ENCODE measurements at places on chromosomes 11 and 22.

DNA sequence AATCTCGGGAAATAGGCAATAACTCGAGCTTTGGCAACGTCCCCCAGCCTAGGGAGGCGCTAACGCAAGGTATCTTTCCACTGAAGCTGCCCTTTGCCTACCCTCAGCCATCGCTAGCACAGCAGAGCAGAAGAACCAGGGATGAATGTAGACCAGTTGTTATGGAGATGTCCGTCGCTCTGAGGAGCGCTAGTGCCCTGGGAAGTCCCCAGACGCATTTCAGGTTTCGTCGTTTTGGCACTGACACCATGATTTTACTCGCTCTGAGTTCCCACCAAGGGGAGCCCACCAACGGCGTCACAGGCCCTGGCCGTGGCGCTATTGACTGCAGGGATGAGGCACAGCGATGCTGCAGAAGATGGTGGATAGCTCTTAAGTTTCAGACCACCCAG lies 22.7 kb upstream of the BDNF start:
- DNase-seq = no peak

DNA sequence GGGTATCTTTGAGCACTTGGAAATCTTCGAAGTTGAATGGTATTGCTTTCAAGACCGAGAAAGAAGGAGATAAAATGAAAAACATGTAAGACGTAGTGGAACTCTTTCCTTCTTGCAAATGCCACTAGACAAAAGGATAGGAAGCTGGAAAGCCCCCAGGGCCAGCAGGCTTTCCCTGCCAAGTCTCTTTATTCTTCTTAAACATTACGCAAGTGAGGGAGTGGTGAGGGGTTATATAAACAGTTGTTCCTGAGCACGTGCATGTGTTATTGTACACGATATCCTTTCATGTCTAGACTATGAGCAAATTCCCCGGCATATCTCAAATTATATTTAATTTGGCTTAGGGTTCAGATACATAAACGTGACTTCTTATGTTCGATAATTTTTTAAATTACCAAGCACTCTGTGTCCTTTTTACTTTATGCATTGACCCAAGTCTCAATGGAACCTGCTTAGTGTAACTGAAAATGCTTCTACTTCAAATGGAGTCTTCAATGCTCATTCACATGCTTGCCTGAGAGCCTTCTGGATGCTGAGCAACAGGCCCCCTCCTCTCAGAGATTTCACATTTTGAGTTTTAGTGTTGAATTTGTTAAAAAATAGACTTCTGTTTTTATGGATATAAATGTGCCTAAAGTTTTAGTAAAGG lies 59.0 kb downstream of the PPP2R1B start:
- DNase-seq = no peak

DNA sequence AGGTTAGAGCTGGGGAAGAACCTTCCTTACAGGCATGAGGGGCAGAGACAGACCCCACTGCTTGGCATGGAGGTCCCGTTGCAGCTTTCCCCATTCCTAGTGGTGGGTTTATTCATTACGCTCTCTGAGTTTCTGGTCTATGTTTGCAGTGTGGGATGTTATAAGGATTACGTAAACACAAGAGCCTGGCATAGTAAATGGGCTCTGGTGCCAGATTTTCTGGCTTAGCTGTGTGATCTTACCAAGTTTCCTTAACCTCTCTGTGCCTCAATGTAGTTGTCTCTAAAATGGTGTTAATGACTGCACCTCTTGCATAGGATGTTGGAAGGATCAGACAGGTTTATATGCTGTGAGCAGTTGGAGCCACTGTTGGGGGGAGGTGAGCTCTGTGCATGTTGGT lies 15.1 kb downstream of the DTX4 start:
- no peak for DNase-seq

GRCh38 chr22:44956840-44957767 lies 52.7 kb downstream of the PHF21B start:
- DNase-seq = no peak

DNA sequence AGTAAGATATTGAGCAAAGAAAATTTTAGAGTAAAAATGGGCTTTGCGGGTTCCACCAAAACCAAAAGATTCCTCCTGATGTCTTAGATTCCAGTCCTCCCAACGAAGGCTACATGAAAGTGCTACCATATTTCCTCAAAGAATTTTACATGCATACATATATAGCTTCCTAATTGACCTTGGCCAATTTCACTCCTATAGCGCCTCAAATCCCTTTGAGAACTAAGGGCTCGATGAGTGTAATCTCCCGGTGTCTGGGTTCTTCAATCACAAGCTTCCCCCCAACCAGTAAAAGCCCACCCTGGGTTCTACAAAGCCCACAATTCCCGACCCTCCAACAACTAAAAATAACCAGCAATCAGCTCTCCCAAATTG lies 1.2 kb downstream of the SIK3 start:
- no peak for DNase-seq

DNA sequence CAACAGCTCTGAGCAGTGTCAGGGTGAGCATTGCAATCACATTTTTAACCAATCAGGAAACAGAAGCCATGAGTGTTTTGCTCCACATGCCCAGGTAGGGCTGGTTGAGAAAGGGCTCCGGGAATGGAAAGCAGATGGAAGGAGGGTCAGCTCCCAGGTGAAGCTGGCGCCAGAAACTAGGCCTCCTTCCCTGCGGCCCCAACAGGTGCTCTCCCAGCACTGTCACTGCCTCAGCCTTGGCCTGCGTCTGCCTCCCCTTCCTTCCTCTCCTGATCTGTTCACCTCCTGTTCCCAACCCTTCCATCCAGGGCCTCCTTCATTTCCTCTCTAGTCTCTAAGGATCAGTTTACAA lies 4.6 kb upstream of the VSIG10L2 start:
- DNase-seq = no peak

- no peak for DNase-seq
Measured at GRCh38 chr22:30806391-30806861, 111.8 kb downstream of the OSBP2 start.

DNA sequence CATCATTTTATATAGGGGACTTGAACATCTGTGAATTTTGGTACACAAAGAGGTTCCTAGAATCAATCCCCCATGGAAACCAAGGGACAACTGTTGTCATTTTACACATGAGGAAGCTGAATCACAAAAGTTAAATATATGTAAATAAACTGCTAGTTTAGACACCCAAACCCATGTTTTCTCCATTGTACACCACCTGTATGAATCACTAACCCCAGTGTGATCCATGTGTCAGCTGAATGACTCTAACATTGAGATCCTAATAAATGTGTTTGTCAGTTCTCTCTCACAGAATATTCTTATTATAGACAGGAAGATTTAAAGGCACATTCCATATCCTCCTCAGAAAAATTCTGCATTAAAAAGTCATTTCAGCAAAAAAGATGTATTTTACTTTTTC lies 83.3 kb downstream of the ATG16L2 start:
- DNase-seq = no peak

DNA sequence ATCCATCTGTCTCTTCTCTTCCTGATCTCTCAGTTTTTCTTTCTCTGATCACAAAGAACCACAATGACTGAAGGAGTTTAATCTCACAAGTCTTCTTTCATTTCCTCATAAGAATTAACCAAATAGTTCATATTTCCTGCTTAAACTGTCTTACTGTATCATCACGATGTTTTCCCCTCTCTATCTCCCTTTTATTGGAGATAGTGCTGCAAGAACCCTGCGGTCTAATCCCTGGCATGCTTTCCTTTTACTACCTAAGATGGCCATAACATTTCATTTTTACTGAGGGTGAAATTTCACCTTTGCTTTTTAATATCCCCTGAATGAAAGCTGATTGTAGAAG lies 28.9 kb downstream of the CARD18 start:
- DNase-seq = no peak

DNA sequence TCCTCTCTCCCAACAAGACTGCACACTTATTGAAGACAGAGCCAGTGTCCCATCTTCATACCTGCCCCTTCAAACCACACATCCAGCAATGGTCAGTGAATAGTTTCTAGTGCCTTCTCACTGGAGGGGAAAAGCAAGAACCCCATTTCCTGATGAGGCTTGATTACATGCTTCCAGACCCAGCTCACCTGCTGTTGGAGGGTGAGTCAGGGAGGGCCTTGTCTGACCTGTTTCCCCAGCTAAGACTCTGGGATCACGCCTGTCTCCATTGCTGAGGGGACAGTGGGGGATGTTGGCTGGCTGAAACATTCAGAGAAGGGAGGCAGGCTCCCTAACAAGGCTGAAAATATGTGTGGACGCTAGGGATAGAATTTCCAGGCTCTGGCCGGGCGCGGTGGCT lies 27.5 kb upstream of the ZDHHC13 start:
- no peak for DNase-seq

DNA sequence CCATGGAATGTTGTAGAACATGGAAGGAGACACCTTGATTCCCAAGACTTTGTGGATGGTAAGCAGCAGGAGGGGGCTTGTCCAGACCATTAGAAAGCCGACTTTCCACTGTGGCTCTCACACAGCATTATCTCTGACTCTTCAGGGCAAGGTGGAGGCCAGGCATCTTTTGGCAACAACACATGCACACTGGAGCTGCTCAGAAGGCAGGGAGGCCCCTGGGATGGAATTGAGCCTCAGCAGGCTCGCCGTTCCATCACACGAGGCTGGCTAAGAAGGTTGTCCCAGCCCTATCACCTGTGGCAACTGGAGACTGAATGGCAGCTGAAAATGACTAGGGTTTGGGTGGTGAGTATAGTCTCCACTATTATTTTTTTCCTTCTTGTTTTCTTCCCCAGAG lies 76.3 kb upstream of the TMEM45B start:
- DNase-seq = no peak

DNA sequence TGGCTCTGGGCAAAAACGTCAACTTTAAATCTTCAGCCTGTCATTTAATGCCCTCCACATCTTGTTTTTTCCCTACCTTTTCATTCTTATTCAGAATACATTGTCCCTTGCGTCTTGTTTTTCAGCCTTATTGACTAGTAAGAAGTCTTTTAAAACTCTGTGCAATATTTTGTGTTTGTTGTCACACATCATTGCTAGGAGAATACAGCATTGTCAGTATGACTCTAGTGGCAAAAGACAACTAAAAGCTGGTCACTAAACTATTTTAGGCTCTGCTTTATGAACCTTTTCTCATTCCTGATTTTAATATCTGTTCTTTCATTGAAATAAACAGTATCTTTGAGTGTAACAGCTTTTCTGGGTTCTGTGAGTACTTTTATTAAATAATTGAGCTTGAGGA lies 447.8 kb upstream of the CCDC179 start:
- no peak for DNase-seq

- no peak for DNase-seq
Measured at GRCh38 chr11:111837366-111837891, 34.0 kb downstream of the ALG9 start.

- no peak for DNase-seq
Measured at GRCh38 chr11:118622376-118623268, 15.2 kb downstream of the PHLDB1 start.

GRCh38 chr11:122158171-122158570 lies 42.2 kb upstream of the BLID start:
- DNase-seq = no peak
